ENCODE measurements at places on chromosomes 5 and 9.

- no peak for DNase-seq
These were observed 596.9 kb downstream of the PDE4D start for GRCh38 chr5:59296317-59297264.

- DNase-seq = no peak
These were observed 75.4 kb upstream of the S1PR3 start for GRCh38 chr9:88915916-88916315.

GRCh38 chr9:20990867-20991266, 40.6 kb downstream of the HACD4 start:
- no peak for DNase-seq

- DNase-seq = no peak
These were observed 18.6 kb upstream of the MOB3B start for GRCh38 chr9:27548055-27548741.

DNA sequence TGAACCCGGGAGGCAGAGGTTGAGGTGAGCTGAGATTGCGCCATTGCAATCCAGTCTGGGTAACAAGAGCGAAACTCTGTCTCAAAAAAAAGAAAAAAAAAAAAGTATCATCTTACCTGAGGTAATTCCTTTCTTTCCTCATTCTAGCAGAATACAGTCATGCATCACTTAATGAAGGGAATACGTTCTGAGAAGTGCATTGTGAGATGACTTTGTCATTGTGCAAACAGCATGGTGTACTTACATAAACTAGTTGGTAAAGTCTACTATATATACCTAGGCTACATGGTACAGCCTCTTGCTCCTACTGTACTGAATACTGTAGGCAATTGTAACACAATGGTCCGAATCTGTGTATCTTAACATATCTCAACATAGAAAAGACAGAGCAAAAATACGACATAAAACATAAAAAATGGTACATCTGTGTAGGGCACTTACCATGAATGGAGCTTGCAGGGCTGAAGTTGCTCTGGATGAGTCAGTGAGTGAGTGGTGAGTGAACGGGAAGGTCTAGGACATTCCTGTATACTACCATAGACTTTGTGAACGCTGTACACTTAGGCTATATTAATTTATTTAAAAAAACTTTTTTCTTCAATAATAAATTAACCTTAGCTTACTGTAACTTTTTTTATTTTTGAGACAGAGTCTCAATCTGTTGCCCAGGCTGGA, 100.4 kb downstream of the GLDC start:
- DNase-seq = no peak

DNA sequence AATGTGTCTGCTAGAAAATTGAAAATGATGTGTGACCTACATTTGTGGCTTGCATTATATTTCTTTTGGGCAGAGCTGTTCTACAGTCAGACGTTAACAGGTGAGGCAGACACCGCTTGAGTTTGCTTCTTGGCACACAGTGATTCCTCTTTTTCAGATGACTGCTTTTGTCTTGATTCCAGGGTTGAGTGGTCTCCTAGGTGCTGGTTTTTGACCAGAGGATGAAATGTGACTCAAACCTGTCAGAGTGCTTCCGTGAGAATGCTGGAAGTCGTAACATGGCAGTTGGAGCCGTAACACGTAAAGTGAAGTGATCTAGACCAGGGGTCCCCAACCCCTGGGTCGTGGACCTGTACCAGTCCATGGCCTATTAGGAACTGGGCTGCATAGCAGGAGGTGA, 28.3 kb upstream of the NDFIP1 start:
- no peak for DNase-seq

DNA sequence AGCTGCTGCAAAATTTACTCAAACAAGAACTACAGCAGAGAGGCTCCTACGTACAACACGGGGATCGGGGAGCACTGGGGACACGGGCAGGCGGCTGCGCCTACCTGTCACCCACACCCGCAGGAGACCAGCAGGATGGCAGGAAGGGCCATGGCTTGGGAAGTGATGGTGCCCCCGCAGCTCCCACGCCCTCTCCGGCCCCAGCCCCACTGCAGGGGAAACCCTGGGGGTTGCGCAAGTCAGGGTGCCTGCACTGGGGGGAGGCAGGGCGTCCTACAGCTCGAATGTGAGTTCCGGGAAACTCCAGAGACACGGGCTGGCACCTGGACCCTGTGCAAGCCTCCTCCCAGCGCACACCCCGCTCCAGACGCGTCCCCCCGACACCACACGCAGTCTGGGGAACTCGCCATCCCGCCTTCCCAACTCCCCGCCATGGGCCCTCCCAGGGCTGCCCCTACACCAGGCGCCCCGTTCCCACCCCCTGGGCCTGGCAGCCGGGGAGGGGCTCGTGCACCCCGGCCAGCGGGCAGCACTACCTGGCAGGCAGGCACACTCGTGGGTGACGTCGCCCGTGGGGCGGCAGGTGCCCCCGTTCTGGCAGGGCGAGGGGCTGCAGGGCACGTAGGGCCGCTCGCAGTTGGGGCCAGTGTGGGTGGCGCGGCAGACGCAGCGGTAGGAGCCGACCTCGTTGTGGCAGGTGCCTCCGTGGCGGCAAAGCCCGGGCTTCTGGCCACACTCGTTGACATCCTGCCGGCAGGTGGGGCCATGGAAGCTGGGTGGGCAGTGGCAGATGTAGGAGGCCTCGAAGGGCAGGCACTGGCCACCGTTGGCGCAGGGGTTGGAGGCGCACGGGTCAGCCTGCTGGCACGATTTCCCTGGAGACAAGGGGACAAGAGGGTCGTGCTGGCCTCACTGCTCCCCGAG, 23.3 kb downstream of the NOTCH1 start:
- DNase-seq = no peak

GRCh38 chr5:169416583-169417196, 115.8 kb upstream of the SLIT3 start:
- DNase-seq = no peak

- no peak for DNase-seq
These were observed 110.7 kb downstream of the PLK2 start for GRCh38 chr5:58348996-58349728.

DNA sequence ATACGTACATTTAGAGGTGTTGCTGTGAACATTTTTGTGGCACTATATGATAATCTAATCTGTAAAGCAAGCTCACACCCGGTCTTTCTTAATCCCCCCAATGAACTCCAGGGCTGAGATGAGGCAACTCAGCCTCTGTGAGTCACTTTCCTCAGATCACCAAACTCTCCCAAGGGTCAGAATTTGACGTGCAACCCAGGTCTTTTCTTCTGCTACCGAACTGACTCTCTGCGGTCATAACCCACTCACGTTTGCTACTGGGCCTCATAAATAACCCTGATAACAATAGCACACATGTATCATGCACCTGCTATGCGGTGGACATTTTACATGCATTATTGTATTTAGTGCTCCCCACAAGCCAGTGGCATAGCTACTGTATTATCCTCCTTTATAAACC, 153.1 kb downstream of the DROSHA start:
- no peak for DNase-seq

DNA sequence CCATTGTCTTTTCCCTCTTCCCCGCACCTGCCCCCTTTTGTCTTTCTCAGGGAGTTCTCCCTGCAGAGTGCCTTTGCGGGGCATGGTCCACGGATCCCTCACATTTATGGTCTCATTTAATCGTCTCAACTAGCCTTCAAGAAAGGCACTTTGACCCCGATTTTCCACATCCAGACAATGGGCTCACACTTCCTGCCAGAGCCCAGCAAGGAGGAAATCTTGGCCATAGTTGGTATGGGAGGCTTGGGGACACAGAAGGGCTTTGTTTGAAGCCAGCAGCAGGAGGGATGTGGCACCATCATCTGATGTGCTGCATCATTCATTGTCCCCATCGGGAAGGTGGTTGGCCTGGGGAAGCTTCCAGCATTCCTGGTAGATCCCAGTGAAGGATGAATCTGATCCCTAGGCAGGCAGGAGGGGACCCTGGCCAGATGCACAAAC, 24.9 kb downstream of the GSN start:
- no peak for DNase-seq

DNA sequence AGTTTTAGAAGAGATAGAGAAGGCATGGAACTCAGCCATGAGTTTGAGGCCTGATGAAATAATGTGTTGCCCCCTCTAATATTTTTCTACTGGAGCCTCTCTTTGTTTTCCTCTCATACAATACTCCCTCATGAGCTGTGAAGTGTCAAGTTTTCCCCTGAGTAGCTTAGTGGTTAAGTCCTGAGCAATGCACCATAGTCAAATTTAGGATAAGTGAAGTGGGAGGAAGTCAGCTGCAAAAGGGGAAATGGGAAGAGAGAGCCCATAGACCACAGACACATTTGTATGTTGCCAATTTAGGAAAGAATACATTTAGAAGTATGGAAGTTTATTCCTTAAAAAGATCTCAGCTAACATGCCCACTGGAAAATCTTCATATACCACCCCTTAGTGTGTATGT, 171.5 kb upstream of the NREP start:
- no peak for DNase-seq

- DNase-seq = no peak
These were observed 384.5 kb upstream of the PIK3R1 start for GRCh38 chr5:67831048-67831447.

DNA sequence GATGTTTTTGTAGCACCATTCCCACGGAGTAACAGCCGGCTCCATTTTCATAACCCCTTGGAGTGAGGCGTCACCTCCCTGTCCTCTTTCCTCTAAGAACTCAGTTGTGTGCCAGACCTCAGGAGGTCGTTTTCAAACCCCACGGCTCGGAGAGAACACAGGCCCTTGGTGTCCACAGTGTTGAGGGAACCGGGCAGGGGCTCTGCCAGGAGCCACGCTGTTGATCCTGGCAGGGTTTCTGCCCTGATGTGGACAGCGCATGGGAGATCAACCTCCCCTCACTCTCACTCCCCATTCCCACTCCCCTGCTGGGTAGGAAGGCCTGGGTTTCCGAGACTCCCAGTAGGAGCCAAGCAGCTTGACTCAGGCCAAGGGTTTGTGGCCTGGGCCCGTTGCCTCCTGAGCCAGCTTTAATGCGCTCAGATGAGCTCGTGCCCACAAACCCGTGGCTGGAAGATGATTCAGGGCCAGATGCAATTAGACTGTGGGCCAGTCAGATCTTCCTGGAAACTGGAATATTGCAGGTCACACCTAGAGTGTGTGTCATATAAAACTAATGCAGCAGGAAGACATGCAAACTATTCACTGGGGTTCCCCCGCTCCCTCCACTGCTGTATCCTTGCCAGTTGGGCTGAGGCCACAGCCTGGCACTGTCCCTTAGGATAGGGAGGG, 133.4 kb downstream of the SLC12A2 start:
- no peak for DNase-seq

GRCh38 chr5:135921388-135921787, 25.7 kb upstream of the IL9 start:
- DNase-seq = no peak

GRCh38 chr9:27337236-27337635, 40.3 kb upstream of the EQTN start:
- no peak for DNase-seq

- no peak for DNase-seq
These were observed 41.6 kb downstream of the FOCAD start for GRCh38 chr9:20725675-20726074.

GRCh38 chr9:2823227-2823626, 20.7 kb downstream of the PUM3 start:
- DNase-seq = no peak

DNA sequence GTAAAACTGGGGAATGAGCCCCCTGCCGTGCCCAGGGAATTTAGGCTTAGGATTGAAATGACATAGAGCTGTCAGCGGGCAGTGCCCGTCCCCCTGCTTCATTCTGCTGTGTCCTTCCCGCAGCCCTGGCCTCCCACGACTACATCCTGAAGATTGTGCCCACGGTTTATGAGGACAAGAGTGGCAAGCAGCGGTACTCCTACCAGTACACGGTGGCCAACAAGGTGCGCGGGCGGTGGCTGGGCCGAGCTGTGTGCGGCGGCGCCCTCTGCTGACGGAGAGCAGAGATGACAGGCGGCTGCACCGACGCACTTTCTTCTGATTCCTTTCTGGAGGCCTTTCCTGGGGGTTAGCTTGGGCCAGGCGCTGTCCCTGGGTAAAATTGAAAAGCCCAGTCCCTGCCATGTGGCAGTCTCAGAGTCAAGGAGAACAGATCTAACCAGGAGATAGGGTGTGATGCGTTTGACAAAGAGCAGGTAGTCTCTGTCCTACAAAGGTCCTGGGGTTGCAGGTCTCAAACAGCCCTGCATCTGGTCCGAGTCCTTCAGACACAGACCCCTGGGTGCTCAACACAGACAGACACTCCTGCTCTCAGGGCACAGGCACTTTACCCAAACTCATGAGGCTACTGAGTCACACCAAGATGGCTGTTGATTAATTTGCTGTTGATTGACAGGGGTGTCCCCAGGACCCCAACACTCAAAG, 26.8 kb upstream of the RPL26L1 start:
- peak; percentile 25 for DNase-seq

GRCh38 chr9:70801181-70801829, 320.1 kb downstream of the TRPM3 start:
- no peak for DNase-seq

DNA sequence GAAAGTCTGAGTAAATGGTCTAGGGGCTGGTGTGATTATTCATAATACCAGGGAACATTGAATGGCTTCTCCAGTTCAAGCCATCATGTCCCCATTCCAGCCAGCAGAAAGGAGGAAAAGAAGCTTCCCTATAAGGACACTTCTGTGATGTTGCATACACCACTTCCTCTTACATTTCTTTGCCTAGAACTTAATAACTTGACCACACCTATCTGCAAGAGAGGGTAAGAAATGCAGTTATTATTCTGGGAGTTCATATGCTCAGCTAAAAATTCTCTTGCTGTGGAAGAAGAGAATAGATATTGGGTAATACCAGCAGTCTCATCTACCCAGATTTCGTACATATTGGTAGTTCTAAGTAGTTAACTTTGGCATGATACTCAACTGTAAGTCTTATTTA, 166.1 kb downstream of the SLC28A3 start:
- DNase-seq = no peak

- no peak for DNase-seq
These were observed 69.4 kb upstream of the LHFPL2 start for GRCh38 chr5:78717674-78718584.

DNA sequence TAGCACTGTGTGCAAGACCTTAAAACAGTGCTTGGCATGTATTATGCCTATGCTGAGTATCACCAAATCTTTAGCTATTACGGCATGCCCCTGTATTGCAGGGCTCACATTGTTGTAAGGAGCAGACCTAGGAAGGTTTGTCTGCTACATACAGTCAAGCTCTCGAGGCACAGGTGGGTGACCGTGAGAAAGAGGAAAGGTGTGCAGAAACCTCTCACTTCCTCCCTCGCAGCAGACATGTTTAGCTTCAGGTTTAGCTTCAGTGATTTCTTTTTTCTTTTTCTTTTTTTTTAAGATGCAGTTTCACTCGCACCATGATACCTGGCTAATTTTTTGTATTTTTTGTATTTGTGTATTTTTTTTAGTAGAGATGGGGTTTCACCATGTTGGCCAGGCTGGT, 275.8 kb upstream of the RIOK2 start:
- no peak for DNase-seq

- DNase-seq = no peak
These were observed 166.3 kb downstream of the RORB start for GRCh38 chr9:74663439-74663838.

- DNase-seq = no peak
These were observed 121.1 kb upstream of the SEMA6A start for GRCh38 chr5:116695681-116696080.
